ENCODE measurements at places on chromosomes 4 and X.

DNA sequence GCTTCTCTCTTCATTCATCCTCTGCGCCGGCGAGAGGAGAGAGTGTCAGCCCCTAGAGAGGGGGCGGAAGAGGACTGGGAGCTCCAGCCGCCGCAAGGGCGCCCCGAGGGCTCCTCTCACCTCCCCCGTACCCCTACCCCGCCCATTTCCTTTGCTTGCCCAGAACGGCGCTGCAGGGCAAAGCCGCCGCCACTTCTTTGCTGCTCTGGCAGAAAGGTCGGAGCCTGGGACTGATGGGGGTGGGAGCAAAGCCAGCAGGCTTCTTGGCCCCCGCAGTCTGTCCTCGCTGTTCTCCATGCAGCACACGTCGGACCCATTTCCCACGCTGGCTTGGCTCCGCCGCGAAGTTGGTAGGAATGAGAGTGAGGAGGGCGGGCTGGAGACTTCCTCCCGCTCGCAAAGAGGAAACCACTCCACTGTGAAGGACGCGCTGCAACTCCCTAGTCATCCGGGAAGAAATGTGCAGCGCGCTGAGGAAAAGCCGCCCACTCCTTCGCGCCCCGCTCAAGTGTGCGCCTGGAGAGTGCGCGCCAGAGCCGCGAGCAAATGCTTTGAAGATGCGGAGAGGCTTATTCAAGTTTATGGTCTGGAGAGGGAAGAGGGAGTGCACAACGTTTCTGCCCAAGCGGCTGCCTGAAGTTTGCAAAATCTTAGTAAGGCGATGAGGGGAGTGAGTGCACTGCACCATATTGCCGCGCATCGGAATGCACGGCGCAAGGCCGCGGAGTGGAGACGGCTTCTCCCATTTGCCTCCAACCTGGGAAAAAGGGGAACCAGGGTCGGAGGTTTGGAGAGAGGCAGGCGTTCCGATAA is 2.8 kb upstream of the PCDH7 start:
- DNase-seq, result no peak

DNA sequence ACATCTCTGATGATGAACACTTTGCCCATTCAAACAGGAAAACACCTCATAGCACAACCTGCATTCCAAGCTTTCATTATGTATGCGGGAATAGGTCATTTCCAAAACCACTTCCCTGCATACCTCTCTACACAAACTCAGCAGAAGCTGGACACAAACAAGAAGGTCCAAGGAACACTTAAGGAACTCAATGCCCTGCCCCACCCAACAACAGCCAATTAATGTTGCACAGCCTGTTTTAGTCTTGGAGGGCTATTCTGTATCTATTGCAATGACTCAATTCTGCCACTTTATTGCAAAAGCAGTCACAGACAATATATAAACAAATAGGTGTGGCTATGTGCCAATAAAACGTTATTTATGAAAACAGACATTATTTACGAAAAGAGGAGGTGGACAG is 16.7 kb downstream of the OPHN1 start:
- DNase-seq, result no peak

- no peak for DNase-seq
Observed at GRCh38 chr4:118076958-118077766, 42.9 kb downstream of the NDST3 start.

DNA sequence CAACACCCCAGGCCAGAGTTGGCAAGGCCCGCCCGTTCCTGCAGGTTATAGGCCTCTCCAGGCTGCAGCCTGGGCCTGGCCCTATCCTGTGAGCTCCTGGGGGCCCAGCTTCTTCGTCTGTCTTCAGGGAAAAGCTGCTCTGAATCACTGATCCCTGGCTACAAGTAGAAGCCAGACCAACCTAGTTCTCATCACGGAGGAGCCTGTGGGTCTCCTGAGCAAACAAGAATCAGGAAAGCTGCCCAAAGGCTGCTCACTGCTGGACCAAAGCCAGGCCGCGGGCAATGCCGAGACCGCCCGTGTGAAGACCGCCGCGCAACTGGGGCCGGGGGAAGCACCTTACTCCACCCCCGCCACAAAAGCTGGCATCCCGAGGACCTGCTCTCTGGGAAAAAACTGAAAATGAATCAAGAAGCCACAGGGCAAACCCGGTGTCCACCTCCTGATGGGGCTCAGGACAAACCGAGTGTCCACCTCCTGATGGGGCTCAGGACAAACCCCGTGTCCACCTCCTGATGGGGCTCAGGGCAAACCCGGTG is 12.8 kb downstream of the CTBP1 start:
- DNase-seq, result no peak

DNA sequence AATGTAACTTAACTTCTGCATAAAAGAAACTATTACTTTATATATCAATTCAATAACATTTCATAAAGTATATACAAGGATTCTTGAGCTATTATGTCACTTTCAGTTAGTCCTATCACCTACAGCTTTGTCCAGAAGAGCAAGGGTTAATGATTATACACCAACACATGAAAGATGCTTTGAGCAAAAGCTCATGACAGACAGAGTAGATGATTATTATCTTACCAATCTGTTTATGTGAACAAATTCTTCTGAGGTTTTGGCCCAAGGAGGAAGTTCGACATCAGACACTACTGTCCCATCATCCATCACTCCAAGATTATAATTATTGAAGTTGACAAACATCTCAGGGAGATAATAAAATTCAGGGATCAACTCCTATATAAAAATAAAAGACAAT is 166.7 kb upstream of the MAB21L2 start:
- DNase-seq, result no peak

DNA sequence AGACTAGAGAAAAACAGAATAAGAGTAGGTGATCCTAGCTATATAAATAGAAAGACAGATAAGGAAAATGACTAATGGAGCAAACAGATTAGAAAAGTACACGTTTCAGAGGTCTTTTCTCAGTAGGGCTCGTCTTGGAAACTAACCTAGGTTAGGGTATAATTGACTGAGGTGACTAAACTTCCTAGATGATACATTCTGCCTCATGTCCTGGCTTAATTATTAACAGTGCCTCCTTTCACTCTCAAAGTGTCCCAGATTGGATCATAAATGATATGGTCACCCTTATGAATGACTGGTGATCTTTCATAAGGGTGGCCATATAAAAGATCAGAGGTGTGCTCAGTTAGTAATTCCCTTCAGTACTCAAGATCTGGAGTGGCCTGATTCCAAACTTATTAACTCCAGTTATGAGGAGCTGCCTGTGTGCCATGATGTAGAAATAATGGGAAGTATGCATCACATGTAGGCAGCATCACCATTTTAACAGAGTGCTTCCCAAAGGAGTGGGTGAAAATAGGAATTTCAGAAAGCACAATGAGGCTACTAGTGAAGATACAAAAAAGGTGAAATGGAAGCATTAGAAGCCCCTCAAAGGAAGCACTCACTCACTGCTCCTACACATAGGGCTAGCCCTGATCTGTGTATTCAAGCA is 14.7 kb upstream of the GRIA3 start:
- no peak for DNase-seq

DNA sequence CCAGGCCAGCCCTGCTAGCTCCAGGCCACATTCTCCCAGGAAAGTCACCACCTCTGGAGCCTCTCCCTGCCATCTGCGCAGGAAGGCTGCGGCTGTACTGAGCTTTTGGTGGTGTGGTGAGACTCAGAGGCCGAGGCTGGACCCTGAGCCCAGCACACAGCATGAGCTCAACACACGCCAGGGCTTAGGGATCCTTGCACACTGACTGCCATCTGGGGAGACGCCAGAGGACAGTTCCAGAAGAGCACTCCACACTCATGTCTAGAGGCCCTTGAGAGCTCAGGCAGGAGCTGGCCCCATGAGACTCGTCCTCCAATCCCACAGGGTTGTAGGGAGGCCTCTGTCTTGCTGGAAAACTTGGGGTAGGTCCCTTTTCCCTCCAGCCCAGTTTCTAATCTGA is 40.6 kb downstream of the ABLIM2 start:
- DNase-seq, result no peak

GRCh38 chrX:30156880-30157560 is 58.3 kb upstream of the MAGEB2 start:
- DNase-seq, result no peak

DNA sequence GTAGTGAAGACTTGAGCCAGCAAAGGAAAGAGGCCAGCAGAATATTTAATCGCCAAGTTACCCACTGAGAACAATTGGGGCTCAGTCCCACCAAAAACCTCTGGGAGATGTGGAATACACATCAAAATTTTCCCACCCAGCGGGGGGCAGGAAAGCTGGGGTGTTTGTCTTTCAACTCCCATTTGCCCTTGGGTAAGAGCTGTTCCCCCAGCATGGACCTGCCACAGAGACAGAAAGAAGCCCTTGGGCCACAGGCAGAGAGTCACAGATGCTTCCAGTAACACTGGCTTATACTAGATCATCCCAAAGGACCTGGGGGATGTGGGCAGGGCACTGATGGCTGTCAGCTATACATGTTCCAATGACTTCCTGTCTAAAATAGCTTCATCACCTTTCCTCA is 18.9 kb upstream of the FBXW7 start:
- no peak for DNase-seq

DNA sequence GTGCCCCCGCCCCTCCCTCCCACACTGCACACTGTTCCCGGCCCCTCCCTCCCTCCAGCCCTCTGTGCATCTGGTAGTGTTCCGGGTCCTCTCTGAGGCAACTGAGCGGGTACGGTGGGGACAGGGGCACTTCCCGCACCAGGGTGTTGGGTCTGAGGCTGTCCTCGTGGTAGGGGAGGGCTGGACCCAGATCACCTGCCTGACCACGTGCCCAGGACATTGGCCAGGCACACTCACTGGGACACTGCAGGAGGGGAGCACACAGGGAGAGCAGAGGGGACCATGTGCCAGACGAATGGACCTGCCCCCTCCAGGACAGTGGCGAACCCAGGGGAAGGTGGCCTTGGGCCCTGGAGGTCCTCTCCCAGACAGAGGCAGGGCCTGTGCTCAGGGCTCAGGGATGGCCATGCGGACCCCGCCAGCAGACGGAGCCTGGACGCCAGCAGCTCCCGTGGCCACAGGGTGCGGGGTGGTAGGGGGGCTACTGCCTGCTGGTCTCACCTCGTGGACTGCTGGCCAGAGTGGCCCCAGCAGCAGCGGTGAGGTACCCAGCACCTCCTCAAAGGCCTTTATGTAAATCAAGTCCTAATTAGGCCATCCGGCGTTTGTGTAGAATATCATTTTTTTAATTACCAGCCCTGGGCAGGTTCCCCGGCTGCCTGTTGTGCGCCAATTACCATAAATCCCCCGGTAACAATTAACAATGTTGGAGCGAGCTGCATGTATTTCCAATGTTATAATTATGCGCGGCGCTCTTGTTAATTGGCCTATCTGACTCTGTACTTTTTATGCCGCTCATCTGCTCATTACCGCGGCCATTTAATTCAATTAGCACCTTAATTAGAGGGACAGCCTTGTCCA is 106.9 kb downstream of the FAM53A start:
- DNase-seq, result no peak

- DNase-seq, result no peak
Observed at GRCh38 chrX:926070-926469, 286.4 kb downstream of the CRLF2 start.

DNA sequence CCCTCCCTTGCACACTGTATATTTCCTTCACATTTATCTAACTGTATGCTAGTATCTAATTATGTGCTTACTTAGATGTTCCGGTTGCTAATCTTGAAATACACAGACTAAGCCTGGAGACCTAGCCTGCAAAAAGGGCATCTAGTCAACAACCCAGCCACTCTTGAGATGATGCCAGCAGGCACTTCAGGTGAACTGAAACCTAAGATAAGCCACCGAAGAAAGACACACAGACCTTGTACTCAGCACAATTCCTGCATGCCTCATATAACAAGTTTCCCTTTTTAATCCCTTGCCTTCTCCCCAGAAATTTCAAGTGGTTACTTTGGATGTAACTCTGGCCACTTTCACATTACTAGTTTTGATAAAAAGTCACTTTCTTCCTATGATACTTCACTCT is 2506.6 kb downstream of the ARAP2 start:
- DNase-seq, result no peak

- DNase-seq, result no peak
Observed at GRCh38 chr4:185358514-185358913, 37.2 kb downstream of the LRP2BP start.

DNA sequence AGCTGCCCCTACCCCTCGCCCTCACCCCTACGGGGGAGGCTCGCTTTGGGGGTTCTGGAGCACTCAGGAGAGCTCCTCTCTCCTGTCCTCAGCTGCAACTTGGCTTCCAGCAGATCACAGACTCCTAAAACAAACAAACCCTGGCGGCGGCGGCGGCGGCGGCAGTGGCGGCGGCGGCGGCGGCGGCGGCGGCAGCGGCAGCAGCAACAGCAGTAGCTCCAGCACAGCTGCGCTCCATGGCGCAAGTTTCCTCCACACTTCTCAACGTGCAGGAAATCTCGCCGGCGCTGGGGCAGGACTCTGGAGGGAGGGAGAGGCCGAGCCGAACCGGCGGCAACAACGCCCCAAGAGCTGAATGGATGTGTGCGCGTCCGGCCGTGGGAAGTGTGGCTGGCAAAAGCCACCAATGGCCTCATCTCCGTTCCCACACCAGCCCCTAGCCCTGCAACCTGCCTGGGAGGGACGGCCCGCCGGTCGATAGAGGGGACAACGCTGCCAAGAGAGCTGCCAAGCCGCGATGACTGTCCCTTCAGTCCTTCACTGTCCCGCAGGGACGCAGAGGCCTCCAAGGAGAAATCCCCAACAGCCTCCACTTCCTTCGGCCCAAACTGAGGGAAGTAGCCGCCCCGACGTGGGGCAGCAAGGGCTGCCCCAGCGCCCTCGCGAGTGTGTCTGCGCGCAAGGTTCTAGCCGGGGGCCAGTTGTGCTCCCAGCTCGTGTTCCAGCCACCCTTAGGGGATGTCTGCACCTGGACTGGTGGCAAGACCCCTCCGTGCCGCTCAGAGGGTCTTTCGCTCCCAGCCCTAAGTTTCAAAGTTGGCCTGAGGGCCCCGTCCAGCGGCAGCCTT is 775 bp downstream of the SHROOM4 start:
- no peak for DNase-seq

DNA sequence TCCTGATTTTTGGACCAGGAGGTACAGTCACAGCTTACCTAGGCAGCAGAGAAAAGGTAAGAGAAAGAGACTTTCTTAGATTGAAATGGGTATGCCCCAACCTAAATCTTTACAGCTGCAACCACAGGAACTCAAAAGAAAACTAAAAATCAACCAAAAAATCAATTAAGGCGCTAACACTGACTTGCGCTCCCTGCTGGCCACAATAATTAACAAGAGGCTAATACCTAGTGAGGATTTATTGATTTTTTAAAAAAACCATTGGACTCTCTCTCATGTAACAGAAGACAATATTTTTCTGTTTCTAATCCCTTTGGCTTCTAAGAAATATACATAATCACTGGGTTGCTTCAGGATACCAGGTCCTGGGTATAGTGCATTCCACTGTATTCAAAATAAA is 153.9 kb upstream of the TENM3 start:
- DNase-seq, result no peak

GRCh38 chr4:42816189-42816879 is 76.2 kb upstream of the GRXCR1 start:
- no peak for DNase-seq

DNA sequence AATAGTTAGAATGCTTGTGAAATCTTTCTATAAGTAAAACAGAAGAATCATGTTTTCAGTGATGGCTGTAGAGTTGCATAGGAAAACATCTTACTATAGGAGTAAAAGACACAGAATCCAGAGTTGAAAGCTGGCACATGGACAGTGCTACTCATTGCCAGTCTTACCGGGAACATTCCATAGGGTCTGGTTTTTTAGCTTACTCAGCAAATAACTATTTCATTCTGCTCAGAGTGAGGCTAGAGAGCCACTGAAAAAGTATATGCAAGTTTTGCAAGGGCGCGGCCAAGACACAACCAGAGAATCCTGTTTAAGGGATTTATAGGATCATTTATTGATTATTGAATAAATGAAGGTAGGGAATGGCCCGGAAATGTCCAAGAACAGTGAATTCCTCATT is 60.3 kb downstream of the MTHFD2L start:
- no peak for DNase-seq
